Effector memory CD4-positive, alpha-beta T cell (primary cell): ENCODE measurements at places on chromosomes 16 and 17.

GRCh38 chr17:48244121-48244711 is 136.7 kb downstream of the SNX11 start:
- DNase-seq = no peak

DNA sequence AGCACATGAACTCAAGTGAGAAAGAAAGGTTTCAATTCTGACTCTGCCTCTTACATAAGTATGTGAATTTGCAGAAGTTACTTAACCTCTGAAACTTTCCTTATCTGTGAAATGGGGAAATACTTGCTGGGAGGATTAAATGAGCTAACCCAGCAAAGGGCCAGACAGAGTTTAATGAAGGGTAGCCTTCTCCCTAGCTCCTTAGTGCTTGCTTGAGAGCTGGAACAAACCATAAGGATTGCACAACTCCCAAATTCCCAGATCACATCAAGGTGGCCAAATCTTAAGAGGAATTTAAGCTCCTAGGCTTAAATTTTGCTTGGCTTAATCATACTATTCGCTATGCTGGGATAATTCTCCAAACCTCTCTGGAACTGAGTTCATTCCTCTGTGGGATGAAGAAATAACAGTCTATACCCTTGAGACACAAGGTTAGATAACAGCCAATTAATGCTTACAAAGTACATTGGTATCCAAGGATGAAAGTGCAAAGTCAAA is 11.8 kb upstream of the WSB1 start:
- no peak for DNase-seq

DNA sequence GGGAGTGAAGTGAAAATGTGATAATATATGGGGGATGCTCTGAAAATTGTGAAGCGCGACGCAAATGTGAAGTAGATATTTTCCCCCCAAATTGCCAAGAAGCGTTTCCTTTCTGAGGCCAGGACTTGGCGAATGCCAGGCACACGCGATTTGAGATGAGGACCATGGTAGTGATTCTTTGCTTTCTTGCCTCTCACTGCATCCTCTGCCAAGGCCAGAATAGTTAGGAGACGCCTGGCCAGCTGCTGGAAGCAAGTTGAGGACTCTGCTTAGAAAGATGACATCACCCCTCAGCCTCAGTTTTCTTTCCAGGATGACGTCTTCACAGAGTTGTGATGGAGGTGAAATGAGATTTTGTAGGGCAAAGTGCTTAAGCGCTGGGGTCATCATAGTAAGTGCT is 25.9 kb downstream of the PIPOX start:
- no peak for DNase-seq

GRCh38 chr17:16275024-16275423 is 58.0 kb downstream of the PIGL start:
- DNase-seq = no peak

DNA sequence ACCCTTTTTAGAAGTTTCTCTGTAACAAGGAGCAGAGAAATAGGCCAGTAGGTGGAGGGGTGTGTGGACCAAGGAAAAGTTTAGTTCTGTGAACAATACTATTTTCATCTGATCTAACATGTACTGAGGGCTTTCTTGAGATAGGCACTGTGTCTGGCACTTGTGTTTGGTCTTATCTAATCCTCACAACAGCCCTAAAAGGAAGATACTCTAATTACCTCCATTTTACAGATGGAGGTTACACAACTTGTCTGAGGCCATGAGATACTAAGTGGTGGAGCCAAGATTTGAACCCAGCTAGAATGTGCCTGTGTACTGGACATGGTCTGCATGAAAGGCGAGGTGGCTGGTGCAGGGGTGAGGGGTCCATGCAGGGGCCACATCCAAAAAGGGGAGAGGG is 4.5 kb downstream of the TNFSF12 start:
- DNase-seq = no peak
